ENCODE measurements at places on chromosomes 12 and 14.

- no peak for DNase-seq
Observed at GRCh38 chr12:118398524-118398923, 22.2 kb downstream of the SUDS3 start.

GRCh38 chr12:106753526-106753925 lies 21.0 kb upstream of the RIC8B start:
- DNase-seq = no peak

DNA sequence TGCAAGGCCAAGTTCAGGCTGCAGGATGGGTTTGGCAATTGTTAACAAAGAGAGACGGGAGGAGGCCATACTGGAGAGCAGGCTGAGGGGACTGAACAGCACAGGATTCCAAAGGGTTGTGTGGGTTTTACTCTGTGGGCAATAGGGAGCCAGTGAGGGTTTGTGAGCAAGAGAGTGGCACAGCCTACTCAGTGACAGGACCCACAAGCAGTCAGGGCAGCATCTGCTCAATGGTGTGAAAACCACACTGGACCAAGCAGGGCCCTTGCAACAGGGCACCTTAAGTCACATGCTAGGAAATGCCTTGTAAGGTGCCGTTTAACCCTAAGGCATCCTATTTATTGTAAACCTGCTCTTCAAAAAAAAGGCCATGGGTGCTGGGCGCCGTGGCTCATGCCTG lies 22.0 kb downstream of the SYNE3 start:
- no peak for DNase-seq

DNA sequence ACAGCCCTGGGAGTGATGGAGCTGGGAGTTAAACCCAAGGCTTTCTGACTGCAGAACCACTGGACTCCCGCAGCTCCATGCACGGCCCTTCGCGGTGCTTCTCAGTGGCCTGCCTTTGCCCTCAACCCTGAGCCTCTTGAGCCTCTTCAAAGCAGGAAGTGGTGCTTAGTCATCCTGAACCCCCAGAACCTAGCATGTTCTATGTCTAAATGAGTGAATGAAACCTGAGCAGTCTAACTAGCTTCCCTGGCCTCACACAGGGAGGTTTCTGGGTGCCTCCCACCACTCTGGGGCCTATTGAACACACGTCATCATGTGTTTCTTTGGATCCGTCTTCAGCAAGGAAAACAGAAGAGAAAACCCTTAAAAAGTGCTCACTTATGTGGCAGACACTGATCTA lies 117.9 kb upstream of the SFSWAP start:
- DNase-seq = no peak

GRCh38 chr14:47490353-47490752 lies 185.1 kb downstream of the MDGA2 start:
- DNase-seq = no peak

DNA sequence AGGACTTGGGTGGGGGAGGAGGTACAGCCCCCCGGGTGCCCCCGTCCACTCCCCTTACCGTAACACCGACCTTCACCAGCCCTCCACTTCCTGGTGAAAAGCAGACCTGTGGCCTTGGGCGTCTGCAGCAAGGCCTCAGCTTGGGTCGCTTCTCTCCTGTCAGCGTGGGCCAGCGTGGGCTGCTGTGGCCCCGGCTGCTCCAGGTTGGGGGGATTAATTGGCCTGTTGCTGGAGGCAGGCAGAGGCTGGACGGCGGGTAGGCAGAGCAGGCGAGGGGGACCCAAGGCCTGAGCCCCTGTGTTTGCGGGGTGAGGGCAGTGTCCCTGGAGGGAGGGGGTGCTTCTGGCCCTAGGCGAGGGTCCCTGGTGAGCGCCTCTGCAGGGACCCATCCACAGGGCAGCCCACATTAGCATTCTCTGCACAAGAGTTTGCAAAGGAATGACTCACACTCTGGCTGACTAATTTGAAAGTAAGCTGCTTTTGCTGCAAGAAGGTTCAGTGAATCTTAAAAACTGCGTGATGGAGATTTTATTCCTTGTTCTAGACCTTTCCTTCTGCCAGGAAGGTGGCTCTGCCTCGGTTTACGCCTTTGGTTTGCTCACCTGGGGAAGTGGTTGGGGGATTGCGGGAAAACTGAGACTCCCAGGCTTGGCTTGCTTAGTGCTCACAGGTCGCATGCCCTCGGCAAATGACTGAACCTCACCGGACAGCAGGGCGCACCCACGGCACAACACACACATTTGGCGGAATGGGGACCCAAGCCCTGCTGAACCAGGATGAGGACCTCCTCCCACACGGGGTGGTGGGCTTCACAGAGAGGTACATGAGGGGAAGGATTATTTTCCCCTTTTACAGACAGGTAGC lies 37.9 kb upstream of the DLK1 start:
- peak; percentile 81 for DNase-seq

DNA sequence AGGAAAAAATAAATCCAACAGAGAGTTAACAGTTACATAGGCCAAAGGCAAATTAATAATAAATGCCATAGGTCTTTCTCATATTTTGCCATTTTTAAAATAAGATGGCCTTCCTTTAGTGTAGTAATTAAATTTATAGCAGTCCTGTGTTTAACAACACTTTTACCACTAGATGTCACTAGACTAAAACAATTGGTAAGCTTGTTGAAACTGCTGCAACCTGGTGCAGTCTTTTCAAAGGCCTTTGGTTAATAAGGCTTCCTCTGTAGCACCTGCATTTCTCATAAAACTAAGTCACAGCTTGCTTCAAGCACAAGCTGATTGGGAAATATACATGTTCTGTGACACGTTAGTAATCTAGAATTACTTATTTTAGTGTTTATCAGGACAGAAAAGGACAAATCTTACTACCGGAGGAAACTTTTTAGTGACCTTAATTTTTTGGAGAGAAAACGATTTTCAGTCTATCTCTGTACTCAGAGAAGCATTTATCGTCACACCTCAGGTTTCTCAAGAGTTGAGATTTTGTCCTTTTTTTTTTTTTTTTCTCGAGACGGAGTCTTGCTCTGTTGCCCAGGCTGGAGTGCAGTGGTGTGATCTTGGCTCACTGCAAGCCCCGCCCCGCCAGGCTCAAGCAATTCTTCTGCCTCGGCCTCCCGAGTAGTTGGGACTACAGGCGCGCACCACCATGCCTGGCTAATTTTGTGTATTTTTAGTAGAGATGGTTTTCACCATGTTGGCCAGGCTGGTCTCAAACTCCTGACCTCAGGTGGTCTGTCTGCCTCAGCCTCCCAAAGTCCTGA lies 20.0 kb downstream of the BORCS5 start:
- peak; percentile 79 for DNase-seq

DNA sequence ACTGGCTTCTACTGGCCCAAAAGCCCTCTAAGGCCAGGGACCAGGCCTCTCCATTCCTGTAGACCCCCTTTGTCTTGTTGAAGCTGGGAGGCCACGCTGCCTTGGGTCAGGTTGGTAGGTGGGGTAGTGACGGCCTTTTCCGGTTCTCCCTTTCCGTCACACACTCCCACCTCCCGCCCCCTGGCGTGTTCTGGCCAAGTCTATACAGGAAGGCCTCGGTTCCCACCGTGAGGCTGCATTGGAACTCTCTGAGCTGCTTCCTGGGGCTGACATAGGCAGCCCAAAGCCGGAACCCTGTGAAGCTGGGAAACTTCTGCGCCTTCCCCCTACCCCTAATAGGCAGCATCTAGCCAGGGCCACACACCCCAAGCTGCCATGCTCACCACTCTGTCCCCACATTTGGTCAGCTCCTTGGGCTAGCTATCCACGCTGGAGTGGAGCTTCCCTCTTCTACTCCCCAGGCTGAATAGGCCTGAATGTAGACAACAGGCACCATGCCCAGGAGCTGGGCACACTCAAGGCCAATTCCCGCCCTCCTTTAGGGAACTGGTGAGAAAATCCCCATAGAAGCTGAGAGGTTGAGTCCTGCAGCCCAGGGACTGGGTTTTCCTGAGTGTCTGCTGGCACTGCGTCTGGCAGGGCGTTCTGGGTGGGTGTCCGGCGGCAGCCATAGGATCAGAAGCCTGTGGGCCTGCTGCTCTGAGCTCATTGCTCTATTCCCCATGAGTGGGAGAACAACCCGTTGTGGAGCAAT lies 35.7 kb downstream of the RIN3 start:
- no peak for DNase-seq

DNA sequence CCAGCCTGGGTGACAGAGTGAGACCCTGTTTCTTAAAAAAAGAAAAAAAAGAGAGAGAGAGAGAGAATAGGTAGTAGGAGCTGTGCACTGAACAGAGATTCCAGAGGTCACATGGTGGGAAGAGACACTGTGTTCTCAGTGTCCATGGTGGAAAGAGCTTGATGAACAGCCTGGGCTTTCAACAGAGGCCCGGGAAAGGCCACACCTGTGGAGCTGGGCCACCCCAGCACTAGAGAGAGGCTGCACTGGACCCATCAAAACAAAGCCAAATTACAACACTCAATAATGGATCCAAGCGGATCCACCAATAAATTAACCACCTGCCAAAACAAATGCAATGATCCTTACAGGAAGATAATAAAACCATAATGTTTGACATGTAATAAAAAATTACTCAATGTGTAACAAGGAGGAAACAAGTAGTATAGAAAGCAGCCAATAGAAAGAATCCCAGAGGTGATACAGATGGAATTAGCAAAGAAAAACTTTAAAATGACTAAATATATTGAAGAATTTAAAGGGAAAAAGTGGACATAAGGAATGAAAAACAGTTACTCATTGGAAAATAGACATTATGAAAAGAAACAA lies 44.8 kb upstream of the BCL2L14 start:
- DNase-seq = no peak

DNA sequence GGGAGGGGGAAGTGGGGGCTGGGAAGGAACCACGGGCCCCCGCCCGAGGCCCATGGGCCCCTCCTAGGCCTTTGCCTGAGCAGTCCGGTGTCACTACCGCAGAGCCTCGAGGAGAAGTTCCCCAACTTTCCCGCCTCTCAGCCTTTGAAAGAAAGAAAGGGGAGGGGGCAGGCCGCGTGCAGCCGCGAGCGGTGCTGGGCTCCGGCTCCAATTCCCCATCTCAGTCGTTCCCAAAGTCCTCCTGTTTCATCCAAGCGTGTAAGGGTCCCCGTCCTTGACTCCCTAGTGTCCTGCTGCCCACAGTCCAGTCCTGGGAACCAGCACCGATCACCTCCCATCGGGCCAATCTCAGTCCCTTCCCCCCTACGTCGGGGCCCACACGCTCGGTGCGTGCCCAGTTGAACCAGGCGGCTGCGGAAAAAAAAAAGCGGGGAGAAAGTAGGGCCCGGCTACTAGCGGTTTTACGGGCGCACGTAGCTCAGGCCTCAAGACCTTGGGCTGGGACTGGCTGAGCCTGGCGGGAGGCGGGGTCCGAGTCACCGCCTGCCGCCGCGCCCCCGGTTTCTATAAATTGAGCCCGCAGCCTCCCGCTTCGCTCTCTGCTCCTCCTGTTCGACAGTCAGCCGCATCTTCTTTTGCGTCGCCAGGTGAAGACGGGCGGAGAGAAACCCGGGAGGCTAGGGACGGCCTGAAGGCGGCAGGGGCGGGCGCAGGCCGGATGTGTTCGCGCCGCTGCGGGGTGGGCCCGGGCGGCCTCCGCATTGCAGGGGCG lies at the start of gene GAPDH:
Gene GAPDH (plus strand): TSS at position 595 of the 772 bp plus-strand sequence. CDS start 316 bp downstream, outside the sequence.
- DNase-seq = peak; percentile 98

DNA sequence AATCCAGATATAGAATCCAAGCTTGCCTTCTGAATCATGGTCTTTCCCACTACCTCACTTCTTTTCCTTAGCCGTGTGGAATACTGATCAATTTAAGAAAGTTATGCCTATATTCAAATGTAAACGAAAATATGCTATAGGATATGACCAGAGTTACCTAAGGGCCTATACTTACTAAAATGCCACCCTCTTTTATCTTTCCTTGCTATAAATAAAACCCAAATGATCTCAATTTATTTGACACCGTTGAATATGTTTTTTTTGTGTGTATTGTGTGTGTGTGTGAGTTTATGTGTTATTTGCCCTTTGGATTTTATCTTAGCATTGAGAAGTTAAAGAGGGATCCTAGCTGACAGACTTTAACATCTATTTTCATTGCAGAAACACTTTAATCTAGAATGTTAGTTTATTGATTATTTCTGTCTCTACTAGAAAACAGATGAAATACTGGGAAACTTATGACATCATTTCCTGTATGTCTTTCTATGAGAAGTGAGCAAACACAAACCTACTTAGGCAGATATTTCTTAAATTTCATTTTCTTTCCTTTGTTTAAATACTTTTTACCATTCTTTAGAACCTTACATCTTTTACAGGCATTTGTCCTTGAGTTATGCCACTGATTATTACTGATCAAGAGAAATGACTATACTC lies 2.0 kb upstream of the TAS2R9 start:
- DNase-seq = no peak

DNA sequence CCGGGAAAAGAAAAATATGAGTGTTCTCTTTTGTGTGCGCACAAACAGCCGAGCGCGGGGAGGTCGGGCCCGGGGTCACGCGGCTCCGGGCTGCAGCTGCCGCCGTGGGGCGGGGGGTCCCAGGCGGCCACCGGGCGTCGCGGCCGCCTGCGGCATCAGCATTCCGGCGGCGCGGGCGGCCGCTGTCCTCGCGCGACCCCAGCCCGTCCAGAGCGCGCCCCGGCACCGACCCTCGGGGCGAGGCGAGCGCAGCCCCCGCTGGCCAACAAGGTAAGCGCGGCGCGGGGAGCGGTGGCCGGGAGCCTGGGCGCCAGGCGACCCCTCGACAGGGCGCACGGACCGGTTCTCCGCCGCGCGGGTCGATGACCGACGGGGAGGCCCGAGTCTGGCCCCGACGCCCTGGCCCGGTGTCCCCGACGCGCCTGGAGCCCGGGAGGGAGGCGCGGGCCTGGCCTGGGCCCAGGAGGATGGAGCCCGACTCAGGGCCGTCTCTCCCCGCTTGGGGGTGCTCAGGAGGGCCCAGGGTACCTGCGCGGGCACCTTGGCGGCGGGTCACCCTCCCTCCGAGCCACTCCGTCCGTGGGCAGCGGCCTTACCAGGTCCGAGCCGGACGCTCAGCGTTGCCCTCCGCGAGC lies 103.9 kb upstream of the DIO3 start:
- DNase-seq = no peak

DNA sequence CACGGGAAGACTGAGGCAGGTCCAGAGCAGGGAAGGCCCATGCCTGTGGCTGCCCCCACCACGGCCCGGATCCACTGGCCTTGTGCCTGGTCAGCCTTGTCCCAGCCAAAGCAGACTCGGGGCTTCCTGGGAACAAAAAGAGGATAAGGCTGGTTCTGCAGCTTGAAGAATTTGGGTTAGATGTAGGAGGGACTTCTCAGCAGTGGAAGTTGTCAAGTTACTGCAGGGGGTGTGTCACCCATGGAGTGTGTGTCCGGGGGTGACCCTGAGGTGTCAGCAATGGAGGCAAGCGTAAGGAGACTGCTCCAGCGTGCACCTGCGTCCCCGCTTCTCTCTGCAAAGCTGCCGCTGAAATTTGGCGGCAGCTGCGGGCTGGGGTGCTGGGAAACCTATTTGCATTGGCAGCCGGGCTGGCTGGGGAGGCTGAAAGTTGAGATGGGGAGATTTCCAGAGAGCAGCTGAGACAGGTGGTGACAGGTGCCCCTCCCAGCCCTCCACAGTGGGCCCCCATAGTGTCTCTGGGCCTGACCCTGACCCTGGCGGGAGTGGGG lies 12.5 kb upstream of the TNFAIP2 start:
- DNase-seq = no peak
